ENCODE measurements at places on chromosomes 3 and 15.

- DNase-seq, result no peak
Observed at GRCh38 chr3:187999821-188000220, 154.1 kb upstream of the LPP start.

DNA sequence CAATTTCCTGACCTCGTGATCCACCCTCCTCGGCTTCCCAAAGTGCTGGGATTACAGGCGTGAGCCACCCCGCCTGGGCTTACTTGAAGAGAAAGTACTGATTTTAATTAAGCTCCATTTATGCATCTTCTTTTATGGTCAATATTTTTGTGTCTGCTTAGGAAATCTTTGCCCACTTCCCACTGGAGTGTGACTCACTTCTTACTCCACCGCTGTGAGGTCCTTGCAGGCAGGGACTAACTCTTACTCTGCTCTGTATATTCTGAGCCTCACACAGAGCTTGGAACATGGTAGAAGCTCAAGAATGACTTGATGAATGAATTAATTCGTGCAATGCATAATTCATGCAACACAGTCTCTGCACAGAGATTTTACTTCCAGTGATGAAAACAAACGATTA, 2.9 kb upstream of the TM4SF19 start:
- DNase-seq, result no peak

- no peak for DNase-seq
Observed at GRCh38 chr15:34223904-34224596, 766 bp upstream of the EMC4 start.

GRCh38 chr3:74559261-74559660, 55.2 kb downstream of the CNTN3 start:
- DNase-seq, result no peak

DNA sequence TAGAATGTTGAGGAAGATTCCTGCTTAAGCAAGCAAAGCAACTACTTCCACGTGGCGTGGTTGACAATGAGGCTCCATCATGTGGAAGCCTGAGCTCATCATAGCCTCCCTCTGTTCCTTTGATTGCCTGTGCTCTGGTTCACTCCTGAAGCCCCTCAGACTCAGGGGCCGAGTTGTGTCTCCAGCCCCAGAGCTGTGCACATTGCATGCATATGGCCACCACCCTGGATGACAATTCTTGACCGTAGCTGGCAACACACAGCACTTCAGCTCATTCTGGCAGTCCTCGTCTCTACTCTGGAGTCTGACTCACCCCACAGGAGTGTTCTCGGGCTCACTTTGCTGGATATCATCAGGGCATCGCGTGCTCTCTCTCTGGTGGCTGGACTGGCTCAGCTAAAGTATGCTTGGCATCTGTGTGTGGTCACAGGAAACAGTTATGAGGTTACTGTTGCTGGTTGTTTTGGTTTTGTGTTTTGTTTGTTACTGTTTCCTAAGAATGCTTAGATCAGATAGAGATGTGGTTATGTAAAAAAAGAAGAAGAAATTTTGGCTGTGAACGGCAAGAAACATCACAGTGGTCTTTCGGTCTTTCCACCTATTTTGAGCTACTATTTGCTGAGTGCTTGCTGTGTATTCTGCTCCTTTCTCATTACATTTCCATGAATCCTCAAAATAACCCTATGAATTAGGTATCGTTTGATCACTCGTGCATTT, 41.6 kb upstream of the MRPS22 start:
- no peak for DNase-seq

GRCh38 chr15:86322629-86323028, 243.0 kb downstream of the AGBL1 start:
- DNase-seq, result no peak

Data from substantia nigra (tissue), 51 donors.